NAMALWA (cell line): ENCODE measurements at places on chromosomes 7 and 10.

GRCh38 chr10:125161707-125162119 is 1.4 kb upstream of the CTBP2 start:
- no peak for DNase-seq

DNA sequence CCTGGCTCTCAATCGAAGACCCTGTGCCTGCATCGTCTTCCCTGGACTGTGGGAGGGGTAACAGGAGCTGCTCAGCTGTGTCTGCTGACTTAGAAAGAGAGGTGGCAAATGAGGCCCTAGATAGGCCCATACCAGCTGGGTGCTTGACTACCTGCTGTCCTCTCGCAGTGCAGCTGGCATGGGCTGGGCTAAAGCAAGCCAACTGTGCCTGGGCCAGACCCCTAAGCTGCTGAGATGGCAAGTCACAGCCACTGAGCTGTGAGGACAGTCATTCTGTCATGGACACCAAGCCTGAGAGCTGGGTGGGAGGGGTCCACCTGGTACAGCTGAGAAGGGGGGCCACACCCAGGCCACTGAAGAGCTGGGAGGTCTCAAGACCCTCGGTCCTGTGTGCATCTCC is 45.8 kb upstream of the AQP1 start:
- DNase-seq = no peak

GRCh38 chr10:90945491-90946070 is 24.7 kb upstream of the ANKRD1 start:
- DNase-seq = no peak

DNA sequence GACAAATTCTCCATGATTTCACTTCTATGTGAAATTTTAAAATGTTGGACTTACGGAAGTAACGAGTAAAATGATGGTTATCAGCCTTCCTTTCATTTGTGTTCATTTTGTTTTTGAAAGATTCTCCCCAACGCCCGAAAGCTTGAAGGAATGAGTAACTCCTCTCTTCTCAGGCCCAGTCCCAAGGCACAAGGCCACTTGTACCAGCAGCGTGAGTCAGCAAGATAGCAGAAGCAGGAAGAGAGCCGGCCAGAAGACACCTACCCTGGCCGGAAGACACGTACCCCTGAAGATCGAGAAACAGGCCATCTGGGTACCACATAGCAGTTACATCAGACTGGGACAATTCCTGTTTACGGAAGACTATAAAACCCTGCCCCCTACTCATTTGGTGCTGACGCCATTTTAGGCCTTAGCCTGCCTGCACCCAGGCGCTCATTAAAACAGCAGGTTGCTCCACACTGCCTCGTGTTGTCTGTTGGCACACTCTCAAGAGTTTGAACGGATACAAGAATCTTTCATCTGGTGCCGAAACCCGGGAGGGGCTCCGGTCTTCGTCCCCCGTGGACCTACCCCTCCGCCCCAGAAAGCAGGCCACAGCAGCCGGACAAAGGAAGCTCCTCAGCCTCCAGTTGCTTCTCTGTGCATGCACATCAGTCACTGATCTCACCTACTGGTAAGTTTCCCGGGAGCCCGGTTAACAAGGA is 60.4 kb downstream of the LRRC17 start:
- no peak for DNase-seq

GRCh38 chr10:28331066-28331465 is 28.2 kb upstream of the MPP7 start:
- no peak for DNase-seq

DNA sequence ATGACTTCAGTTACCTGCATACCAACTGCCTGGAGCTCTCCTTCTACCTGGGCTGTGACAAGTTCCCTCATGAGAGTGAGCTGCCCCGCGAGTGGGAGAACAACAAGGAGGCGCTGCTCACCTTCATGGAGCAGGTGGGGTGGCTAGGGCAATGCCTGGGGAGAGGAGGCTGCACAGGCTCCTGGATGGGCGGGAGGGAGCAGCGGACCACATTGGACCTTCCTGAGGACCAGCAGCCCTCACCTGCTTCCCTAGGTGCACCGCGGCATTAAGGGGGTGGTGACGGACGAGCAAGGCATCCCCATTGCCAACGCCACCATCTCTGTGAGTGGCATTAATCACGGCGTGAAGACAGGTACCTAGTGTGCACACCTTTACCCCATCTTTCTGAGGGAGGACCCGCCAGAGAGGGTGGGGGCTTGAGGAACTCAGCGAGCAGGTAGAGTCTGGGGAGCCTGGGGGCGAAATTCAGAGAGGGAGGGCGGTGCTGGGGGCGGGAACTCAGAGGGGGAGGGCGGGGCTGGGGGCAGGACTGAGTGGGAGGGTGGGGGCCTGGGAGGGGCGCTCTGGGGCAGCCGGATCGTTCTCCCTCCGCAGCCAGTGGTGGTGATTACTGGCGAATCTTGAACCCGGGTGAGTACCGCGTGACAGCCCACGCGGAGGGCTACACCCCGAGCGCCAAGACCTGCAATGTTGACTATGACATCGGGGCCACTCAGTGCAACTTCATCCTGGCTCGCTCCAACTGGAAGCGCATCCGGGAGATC is 9.0 kb downstream of the AEBP1 start:
- no peak for DNase-seq
